Stimulated activated CD8-positive, alpha-beta memory T cell treated with anti-CD3 and anti-CD28 coated beads, Interleukin-4, amount 100 ng/mL, for 4 hours (primary cell): ENCODE measurements at places on chromosomes 5 and 9.

DNA sequence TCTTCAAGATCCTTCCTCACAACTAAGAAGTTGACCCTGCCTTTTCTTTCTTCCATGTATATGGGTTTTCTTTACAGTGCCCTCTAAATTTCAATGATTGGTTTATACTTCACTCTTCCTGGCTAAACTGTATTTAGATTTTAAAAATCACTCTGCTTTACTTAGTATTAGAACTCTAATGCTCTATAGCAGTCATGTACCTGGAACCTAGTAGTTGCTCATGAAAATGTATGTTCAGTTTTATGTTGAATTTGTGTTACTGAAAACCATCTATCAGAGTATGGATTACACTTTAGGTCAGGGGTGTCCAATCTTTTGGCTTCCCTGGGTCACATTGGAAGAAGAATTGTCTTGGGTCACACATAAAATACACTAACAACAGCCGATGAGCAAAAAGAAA, 1024.3 kb downstream of the NR2F1-AS1 start:
- no peak for DNase-seq

GRCh38 chr5:93126634-93127033, 454.4 kb downstream of the NR2F1-AS1 start:
- no peak for DNase-seq

DNA sequence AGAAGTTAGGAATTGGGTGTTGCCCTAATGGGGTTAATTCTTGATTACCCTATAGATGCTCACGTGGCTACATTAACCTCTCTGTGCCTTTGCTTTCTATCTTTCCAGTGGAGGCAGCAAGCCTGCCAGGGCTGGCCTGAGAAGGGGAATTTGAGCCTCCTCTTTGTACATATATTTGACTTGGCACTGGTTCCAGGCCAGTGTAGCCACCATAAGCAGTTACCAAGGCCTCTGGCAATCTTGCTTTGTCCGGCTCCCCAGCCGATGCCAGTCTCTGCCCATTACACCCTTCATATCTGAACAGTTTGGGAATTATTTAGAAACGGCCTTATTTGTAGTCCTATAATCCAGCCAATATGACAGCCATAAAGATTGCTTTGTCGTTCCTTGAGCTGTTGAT, 58.6 kb upstream of the PPARGC1B start:
- no peak for DNase-seq

- DNase-seq: no peak
These were observed 34.4 kb upstream of the MRPS30 start for GRCh38 chr5:44774279-44774880.

DNA sequence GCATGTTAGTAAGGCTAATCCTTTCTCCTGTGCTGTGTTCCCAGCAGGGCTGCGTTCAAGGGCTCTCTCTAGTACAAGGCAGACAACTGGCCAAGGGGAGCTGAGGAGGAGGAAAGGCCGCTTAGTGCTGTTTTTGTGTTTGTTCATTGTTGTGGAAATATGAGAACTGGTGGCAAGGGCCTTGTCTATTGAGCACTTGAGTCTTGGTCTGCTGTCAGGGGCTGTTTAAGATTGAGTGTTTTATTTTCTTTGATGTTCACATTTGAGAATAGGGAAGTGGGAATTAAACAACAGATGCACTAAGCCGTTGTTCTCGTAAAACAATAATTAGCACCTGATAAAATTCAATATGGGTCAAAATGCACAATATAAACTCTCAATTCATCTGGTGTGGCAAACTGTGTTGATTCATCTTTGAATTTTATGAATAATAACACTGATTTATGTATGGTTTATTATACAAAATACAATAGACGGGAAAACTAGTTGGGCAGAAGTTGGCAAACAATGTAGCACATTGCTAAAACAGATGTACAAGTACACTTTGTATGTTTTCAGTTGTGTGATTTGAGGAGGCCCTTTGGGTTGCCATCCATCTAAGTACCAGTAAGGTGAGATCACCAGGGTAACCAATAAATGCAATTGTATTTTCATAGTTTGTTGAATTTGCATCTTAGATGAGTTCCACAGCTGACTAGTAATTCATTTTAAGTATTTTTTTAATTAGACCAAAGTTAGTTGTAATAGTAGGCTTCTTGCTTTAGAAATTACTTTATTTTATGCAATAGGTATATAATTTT, 97.6 kb upstream of the GRHPR start:
- DNase-seq: no peak

DNA sequence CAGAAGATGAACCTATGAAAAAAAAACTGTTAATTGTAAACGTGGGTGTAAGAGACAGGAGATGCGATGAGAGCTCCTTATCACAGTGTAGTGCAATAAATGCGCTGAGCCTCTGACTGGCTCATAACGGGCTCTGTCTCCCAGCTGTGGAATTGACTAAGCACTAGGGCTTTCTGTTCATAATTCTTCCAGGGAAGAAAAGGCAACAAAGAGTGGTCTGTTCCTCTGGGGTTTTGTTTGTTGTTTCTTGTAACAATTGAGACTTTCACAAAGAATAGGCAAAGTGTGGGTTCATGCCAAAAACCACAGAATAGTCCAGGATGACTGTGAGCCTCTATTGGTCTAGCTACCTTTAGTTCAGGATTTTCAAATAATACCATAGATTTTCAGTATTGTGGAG, 39.4 kb downstream of the UBE2QL1 start:
- DNase-seq: no peak

DNA sequence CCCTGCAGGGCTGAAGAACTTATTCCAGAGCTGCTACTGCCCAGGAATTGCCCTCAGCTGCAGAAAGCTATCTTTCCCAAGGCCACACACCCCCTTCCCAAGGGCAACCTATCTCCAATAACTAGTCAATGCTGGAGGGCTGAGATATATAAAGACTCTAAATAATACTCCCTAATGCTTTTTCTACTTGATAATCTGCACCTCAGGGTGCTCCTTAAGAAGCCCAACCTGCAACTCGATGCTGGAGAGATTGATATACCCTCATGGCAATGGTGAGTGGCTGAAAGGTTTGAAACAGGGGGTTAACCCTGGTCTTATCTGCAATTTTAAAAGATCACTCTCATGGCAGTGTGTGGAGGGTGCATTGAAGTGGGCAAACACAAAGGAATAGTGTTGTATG, 142.7 kb upstream of the APC start:
- DNase-seq: no peak

DNA sequence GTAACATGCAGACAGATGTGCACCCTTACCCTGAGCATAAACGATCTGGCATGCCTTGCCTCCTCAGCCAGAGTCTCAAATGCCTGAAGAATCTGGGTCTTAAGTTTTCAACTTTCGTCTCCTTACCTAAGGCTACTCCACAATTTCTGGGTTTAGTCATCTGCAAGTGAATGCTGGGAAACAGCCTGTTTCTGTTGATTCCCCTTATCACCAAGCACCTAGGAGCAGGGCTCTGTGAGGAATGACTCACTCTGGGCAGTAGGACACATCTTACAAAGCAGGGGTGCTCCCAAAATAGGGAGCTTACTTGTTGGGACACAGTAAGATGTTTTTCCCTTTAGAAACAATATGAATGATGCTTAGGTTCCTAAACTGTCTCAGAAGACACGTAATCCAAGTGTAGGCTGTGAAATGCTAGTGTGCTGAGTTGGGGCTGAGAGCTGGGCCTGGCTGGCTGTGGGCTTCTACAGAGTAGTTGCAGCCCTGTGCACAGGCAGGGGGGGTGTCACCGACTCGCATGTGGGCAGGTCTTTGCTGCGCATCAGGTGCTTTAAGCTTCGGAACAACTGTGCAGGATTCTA, 58.0 kb downstream of the DAP start:
- DNase-seq: no peak

DNA sequence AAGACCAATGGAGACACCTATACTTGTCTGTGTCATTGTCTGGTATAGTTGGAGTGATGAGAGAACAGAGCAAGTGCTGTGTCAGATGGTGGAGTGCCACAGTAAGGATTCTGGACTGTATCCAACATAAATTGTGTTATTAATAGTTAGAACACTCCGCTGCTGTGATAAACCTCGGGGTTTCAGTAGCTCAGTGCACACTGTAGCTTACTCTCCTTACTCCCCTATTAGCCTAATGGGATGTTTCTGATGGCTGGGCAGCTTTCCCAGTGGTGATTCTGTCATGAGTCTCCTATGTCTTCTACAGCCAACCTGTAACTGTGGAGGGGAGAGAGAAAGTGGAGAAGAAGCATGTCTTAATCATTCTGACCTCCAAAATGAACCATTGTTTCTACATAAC, 127.6 kb upstream of the PTCH1 start:
- DNase-seq: no peak

- DNase-seq: no peak
These were observed 8.5 kb downstream of the TNC start for GRCh38 chr9:115109486-115109885.

GRCh38 chr9:94974154-94974879, 247.8 kb downstream of the AOPEP start:
- DNase-seq: no peak

DNA sequence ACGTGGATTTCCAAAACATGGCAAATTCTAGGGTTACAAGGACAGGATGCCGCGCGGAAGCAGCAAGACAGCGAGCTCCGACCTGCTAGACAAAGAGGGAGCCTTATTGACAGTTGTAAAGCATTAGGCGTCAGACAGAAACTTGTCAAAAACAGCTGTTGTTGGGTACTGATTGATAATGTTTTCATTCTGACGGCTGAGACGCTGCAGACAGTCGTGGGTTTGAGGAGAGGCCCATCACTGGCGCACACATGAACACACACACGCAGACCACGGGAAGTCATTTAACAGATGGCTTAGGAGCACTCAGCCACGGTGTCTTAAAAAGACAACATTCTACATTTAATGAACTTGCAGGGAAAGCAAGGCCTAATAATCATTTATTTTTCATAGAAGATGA, 324.0 kb downstream of the NDUFS4 start:
- DNase-seq: no peak

DNA sequence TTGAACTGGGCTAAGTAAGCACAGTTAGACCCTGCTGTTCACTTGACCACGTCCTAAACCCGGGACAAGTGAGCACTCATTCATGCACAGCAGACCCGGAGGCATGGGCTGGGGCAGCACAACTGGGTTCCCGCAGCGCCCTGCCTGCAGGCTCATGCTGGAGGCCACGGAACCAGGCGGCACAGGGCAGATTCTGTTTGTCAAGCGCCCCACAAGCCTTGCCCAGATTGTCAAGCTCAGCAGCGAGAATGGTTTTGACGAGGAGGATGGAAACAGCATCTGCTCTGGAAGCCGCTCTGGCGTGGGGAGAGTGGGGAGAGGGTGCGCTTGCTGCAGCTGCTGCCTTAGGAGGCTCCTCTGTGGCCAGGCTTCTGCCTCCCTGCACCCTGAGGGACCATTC, 32.7 kb downstream of the PRRT1B start:
- no peak for DNase-seq
